ENCODE measurements at places on chromosomes 3 and 15.

DNA sequence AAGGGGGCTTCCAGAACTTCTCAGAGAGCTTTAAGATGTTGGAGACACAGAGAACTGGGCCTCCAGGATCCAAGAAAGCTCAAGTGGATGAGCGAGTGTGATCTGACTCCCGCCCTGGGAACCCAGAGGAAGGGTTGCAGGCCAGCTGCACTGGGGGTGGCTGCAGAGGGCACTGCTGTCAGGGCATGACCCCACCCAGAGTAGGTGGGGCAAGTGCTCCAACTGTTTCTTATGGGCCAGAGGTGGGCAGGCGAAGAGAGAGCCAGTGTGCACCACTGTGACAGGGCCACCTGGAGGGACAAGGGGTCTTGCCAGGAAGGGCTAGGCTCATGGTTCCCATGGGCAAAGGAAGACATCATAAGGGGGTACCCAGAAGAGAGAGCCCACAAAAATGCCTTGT lies 48.8 kb downstream of the EXOG start:
- no peak for DNase-seq

DNA sequence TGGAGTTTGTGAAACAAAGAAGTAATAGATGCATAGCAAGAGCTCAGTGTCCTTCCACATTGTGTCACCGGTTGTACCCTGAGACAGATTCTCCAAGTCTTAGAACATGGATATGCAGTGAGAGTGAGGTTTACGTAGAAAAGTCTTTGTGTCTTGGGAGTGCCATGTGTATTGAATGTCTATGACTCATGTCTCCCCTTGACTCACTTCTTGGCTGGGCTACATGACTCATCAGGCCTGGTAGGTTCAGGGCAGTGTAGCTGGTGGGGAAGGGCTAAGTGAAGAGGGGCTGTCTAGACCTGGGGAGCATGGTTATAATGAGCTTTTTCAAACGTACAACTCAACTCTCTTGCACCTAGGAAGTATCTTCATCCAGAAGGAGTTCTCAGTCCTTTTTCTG lies 167.4 kb downstream of the GAP43 start:
- no peak for DNase-seq

GRCh38 chr15:56532721-56533460 lies 68.0 kb upstream of the MNS1 start:
- no peak for DNase-seq

GRCh38 chr3:151384741-151385174 lies at the start of gene P2RY12:
P2RY12 (minus strand) TSS chr3:151384753; CDS start chr3:151338845, 45,908 bp downstream.
- no peak for DNase-seq

DNA sequence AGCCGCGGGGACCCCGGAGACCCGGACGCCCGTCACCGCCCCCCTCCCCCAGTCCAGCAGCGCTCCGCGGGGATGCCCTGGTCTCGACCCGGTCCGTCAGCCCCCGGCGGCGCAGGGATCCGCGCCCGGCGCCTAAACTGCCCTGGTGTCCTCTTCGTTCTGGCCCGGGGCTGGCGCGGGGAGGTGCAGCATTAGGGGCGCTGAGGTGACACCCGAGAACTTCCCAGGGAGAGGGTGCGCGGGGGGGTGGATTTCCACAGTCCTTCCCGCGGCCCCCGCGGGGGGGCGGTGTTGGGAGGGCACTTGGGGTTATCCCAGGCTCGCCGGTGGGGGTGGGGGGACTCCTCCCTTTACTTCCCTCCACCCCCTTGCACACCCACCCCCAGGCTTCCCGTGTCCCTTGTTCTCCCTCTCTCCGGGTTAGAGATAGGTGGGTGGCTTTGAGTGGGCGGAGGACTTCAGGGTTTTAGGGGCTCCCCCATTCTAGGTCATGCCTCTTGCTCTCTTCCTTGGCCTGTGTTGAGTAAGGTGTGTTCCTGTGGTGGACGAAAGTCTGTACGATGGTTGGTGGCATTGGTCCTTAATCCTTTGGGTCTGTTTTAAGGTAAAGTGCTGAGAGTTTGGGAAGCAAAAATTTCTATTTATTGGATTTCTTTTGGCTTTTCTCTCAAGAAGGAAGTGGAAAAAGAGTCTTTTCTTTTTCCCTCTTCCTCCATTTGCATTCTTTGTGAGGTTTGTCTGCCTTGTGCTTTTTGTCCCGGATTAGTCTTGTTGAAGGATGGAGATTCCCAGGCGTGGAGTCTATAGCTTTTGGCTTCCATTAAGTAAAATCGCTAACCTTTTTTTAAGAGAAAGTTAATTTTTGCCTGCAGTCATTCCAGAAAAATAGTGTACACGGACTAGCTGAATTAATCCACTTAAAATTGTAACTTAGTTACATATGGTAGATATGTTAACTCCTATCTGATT lies 811 bp downstream of the SKIL start:
- peak; percentile 91 for DNase-seq
